ENCODE measurements at places on chromosomes 1 and 21.

GRCh38 chr1:1324084-1324523 lies 356 bp downstream of the INTS11 start:
- DNase-seq = no peak

- DNase-seq = no peak
These were observed 130.2 kb downstream of the IFI44 start for GRCh38 chr1:78779831-78780230.

GRCh38 chr1:229951856-229952534 lies 115.0 kb upstream of the GALNT2 start:
- no peak for DNase-seq

DNA sequence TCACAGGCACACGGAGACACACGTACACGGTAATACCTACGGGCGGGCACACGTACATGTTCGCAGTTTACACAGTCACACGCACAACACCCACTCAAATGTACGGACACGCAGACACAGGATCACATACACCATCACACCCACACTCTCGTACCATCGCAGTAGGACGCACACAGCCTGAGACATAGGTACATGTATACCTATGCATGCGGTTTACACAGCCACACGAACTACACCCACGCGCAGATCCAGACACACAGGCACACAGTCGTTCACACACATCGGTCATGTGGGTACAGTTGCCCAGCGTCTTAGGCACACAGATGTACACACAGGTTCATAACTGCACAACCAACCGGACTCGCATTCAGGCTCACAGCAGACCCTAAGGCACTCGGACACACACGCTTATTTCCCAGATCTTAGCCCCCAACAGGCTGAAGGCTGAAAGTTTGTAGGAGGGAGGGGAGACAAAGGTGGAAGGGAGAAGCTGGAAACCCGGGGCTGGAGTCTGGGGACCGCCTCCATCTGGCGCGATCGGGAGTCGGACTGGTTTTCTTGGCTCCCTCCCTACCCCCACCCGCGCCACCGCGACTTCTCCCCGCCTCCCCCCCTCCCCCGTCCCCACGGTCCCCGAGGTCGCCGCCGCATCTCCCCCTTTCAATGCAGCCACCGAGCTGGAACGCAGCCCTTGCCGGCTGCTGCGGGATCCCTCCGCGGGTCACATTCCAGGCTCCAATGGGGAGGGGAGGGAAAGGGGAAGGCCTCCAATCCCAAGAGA lies 51.9 kb upstream of the SYNC start:
- DNase-seq = no peak

DNA sequence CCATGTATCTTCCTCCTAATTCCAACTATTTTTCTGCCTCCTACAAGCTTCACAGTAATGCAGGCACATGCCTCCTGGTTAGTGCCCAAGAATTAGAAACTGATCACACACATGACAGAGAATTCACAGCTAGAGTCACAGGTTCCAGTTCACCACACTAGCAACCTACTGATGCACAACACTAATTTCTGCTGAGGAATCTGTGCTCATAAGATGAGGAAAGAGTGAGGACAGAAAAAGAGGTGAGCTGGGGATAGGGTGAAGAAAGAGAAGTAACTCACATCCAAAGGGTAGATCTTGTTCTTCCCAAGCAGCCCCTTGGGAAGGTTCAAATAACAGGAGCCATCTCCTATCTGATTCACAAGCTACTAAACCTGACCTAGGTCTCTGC lies 61.3 kb downstream of the PUM1 start:
- no peak for DNase-seq

DNA sequence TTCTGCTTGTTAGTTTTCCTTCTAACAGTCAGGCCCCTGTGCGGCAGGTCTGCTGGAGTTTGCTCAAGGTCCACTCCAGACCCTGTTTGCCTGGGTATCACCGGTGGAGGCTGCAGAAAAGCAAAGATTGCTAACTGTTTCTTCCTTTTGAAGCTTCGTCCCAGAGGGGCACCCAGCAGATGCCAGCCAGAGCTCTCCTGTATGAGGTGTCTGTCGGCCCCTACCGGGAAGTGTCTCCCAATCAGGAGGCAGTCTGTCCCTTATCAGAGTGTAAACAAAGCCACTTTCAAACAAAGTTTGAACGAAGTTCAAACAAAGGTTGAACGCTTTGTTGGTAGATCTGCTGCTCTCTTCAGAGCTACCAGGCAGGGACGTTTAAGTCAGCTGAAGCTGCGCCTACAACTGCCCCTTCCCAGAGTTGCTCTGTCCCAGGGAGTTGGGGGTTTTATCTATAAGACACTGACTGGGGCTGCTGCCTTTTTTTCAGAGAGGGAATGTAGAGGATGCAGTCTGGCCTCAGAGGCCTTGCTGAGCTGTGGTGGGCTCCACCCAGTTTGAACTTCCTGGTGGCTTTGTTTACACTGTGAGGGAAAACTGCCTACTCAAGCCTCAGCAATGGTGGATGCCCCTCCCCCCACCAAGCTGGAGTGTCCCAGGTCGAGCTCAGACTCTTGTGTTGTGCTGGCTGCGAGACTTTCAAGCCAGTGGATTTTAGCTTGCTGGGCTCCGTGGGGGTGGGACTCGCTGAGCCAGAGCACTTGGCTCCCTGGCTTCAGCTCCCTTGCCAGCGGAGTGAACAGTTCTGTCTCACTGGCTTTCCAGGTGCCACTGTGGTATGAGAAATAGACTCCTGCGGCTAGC lies 401.8 kb downstream of the SRGAP2C start:
- DNase-seq = no peak

DNA sequence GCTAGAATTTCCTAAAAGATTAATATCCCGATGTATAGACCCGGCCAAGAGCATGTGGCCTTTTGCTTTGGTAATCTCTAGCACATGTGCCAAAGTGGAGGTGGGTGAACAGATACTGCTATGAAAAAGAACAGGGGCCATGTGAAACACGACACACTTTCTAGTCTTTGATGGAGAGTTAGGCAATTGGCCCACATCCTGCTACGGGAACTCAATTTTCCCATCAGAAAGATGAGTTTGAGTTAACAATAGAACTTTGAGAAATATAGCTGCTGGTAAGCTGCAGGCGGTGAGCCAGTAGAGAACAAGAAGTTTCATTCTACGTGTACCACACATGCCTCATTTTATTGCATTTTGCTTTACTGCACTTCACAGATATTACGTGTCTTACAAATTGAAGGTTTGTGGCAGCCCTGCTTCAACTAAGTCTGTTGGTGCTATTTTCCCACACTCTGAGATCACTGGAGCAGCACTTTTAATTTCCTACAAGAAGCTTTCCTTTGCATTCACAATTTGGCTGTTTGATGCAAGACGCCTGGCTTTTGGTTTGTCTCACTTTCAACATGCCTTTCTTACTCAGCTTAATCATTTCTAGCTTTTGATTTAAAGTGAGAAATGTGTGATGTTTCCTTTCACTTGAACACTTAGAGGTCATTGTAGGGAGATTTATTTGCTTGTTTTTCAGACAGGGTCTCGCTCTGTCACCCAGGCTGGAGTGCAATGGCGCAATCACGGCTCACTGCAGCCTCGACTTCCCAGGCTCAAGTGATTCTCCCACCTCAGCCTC lies 46.3 kb downstream of the HTR6 start:
- DNase-seq = no peak

- DNase-seq = peak; percentile 18
These were observed 51.7 kb upstream of the ACADM start for GRCh38 chr1:75672528-75673393.

DNA sequence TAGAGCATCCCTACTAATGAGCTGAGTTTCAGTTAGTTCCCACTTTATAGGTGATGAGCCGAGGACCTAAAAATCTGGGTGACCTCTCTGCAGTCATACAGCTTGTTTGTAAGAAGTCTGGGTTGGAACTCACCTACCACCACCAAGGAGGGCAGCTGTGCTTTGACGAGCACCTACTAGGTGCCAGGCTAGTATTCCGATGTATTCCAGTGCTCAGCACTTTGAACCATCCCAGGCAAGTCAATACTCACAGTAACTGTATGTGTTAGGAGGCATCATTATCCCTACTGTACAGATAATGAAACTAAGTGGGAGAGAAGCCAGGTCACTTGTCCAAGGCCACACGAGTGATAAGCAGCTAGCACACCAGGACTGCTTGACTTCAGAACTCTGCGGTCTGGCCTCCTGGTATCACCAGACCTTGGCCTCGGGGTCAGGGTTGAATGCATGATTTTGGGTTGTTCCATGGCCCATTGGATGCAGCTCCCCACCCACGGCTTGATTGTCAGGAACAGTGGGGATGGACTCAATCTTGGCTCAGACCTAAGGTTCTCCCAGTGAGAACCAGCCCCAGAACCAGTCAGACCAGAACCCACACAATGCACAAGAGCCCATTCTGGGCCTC lies 20.7 kb downstream of the ECE1 start:
- no peak for DNase-seq

- no peak for DNase-seq
These were observed 82.9 kb downstream of the TMEM53 start for GRCh38 chr1:44591381-44591780.

DNA sequence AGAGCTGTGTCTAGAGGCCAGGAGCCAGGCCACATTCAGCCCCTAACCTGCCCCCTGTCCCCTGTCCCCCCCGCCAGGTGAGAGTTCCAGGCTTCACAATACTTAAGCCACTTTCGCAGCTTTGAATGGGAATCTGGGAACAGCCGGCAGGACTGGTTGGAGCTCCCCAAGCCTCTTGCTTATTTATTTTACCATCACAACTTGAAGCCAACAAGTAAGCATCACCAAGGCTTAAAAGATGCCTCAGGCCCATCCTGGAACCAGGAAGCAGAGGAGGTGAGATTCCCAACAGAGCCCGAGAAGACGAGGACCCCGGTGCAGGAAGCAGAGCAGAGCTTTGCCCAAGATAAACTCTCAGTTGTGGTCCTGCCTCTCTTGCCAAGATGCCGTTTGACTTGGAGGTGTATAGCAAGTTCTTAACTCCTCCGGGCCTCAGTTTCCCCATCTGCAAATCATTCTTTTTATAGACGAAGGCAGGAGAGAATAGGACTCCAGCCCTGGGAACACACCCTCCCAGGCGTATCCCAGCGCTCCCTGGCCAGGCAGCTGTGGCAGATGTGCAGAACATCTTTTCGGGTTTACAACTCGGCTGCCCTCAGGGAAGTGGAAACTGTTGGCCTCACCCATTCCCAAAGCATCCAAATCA lies 66.8 kb upstream of the SLC25A33 start:
- no peak for DNase-seq

GRCh38 chr1:33341190-33341589 lies 20.3 kb upstream of the A3GALT2 start:
- DNase-seq = no peak

DNA sequence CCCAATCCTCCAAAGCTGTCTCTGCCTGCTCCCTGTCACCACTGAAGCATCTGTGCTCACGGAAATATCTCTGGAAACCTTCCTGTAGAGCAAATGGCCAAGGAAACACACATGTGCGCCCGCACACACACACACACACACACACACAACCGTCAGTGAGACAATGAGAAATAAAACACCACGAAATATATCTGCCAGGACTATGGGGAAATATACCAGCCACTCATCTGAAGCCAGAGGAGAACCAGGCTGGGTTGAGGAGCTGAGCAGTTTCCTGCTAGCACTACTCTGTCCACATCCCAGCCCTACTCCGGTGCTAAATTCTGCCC lies 25.1 kb upstream of the PLXNA2 start:
- no peak for DNase-seq

All from AG04450 (cell line).